ENCODE measurements at places on chromosomes 1 and 21.

DNA sequence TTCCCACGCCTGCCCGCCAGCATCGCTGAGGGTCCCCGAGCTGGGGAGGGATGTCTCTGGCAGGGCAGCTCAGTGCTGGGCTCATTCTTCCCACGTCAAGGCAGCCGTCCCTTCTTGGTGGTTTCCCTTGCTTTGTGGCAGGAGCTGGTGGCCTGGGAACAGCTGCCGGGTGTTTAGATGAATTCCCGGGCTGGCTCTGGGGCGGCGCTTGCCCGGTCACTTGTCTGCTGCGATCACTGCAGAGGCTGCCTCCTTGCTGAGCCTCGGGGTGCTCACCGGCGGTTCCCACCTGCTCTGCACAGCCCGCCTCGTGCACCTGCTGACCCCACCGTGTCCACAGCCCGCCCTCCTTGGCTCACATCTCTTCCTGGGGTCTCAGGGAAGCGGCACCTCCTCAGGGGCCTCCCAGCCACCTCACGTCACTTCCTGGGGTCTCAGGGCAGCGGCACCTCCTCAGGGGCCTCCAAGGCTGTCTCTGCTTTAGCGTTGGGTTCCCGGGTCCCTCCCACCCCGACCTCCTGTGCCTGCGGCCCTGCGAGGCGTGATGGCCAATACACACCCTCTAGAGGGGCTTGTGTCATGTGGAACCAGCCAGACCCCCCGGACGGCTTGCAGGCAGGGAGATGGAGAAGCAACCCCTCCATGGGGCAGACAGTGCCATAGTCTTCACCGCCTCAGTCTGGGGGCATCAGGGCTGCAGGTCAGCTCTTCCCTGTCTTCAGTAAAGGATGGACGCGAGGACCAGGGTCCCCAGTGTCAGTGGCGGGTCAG, 13.5 kb downstream of the COL18A1 start:
- DNase-seq: no peak

- DNase-seq: no peak
These were observed 36.1 kb downstream of the SLX9 start for GRCh38 chr21:44975720-44976555.

GRCh38 chr1:5986018-5986417, 6.2 kb downstream of the NPHP4 start:
- no peak for DNase-seq

DNA sequence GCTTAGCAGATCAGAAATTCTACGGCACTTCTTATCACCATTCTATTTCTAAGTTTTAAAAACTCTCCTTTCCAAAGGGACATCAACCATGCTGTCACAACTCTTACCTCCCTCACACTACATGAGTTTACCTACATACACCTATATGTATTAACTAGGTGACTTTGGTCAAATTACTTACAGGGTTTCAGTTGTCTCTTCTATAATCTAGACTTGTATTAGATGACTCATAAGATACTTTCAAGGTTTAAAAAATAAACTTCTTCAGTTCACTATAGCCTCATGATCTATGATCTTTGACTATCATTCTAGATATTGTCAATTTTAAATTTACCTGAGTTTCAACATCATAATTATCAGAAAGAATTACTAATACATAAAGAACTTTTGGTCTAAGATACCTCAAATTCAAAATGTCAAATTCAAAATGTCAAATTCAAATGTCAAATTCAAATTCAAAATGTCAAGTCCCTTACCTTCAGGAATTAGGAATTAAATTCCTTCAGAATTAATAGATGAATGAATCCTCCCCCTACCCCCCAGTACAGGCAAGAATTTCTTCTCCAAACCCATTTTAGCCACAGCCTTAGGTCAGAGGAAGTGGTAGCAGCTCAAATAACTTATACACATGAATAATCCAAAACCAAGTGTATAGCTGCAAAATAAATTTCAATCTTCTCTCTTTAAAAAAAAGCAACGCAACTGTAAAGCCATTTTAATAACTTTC, 31.1 kb downstream of the OTUD7B start:
- DNase-seq: no peak

DNA sequence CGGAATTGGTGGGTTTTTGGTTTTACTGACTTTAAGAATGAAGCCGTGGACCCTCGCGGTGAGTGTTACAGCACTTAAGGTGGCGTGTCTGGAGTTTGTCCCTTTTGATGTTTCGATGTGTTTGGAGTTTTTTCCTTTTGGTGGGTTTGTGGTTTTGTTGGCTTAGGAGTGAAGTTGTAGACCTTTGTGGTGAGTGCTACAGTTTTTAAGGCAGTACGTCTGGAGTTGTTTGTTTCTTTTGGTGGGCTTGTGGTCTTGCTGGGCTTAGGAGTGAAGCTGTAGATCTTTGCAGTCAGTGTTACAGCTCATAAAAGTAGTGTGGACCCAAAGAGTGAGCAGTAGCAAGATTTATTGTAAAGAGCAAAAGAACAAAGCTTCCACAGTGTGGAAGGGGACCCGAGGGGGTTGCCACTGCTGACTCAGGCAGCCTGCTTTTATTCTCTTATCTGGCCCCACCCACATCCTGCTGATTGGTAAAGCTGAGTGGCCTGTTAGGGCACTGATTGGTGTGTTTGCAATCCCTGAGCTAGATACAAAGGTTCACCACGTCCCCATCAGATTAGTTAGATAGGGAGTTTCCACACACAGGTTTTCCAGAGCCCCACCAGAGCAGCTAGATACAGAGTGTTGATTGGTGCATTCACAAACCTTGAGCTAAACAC, 20.9 kb downstream of the HENMT1 start:
- DNase-seq: no peak

- DNase-seq: no peak
These were observed 54.7 kb upstream of the GREM2 start for GRCh38 chr1:240666568-240667198.

DNA sequence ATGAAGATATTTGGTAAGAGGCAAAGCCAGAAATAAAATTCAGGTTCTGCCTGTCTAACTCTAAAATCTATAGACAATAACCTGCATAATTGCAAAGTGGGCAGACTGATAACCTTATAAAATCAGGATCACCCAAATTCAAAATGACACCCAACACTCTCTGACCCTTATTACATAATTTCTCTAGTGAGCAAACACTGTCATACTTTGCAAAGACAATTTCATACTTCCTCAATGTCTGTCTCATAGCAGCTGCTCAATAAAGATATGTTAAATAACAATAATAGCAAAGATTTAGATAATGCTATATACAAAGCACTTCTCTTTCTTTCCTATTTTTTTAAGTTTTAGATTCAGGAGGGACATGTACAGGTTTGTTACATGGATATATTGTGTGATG, 118.5 kb downstream of the UCHL5 start:
- no peak for DNase-seq

GRCh38 chr1:85570446-85571180, 9.9 kb upstream of the CCN1 start:
- DNase-seq: no peak

GRCh38 chr21:29650523-29651022, 289.2 kb downstream of the GRIK1 start:
- no peak for DNase-seq

DNA sequence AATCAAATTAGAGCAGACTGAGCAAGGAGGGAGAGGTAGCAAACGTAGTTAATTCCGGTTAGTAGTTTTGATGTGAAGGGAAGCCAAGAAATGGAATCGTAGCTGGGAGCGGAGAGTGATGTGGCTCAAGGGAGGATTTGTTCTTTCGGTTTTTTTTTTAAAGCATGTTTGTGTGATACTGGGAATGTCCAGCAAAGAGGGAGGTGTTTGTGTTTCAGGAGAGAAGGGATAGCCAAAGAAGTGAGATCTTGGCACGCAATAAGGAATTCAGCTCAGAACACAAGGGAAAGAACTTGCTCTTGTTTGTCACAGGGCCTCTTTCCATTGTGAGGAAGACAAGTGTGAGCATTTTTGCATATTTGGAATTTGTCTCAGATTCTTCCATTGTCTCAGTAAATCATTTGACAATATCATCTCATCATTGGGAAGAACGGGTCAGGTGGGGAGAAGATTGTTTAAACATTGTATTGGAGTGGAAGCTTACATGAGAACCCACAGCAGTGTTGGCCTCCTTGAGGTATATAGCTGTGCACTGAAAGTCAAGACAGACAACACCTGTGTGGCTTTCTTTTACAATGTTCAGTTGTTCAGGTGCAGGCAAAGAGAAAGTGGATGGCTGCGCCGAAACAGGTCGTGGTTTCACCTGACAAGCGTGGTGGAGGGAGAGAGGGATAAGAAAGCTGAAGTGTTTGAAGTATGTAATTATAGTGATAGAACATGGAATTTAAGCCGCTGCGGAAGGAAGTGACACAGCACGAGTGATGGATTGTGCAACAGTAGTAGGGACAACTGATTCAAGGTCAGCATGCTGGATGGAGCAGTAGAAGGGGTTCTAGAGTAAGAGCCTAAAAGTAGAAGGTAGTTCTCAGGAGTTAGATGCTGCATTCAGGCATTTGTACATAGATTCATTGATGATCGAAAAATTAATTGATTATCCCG, 25.4 kb downstream of the FMN2 start:
- DNase-seq: no peak

DNA sequence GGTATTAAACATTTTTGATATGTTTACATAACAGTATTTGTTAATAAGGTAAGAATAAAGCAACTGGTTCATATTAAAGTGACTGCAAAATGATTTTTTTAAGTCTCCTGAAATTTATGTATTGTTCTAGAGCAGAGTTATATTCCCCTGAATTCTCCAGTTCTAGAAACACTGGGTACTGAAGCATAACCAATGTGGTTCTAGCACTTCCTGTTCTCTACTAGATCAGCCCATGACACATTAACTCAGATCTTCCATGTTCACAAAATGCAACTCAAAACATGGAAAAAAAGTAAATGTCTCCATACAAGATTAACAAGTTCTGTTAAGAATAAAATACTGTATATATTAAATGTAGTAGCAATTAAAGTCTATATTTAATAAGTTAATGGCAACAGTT, 3.9 kb downstream of the NEGR1 start:
- no peak for DNase-seq

DNA sequence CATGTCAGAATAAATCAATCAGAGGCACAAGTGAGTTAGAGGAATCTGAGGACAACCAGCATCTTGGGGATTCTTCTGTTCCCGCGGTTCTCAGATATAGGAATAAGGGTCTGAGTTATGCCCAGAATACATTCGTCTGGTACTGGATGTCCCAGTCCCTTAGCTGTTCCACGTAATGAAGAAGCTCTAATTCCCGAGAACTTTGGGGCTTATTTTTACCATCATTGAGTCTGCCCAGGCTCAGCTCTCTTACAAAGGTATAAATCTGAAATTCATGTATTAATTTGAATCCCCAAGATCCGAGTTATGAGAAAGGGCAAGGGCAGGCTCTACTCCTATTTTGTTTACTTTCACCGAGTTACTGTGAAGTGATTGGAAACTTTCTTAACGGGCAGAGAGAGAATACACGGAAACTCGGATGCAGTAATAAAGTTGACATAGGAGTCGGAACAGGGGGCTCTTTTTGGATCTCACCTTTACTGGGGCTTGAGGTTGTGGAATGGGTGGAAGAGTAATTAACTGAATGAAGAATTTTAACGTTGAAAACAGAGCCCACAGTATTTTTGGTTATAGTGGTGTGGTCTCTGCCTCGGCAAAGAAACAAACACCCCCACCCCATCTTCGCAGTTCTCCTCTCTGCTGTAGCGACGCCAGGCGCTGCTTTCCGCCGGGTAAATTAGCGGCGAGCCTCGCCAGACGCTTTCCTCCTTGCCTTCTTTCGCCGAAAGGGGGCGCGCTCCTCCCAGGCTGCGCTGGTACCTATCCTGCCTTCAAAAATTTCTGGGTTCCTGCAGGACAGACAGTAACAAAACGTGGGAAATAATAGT, 7.1 kb downstream of the PRRX1 start:
- DNase-seq: peak; percentile 72

GRCh38 chr1:10980094-10980577, 32.3 kb upstream of the TARDBP start:
- peak; percentile 96 for DNase-seq

DNA sequence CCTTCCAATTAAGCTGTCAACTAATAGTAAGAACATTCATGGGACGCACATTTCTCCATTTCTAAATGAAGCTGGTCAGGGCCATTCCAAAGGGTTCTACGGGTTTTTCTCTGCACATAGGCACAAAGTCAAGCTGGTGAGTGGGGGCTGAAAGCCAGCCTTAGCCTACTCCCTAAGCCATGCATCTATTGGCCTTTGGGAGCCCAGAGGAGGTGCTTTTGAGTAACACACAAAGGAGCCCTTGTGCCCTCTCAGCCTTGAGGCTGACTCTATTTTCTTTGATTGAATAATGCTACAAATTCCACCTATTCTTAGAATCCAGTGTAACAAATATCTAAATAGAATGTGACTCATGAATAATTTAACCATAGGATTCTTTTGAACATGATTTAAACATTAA, 73.6 kb downstream of the RGS13 start:
- DNase-seq: peak; percentile 6

DNA sequence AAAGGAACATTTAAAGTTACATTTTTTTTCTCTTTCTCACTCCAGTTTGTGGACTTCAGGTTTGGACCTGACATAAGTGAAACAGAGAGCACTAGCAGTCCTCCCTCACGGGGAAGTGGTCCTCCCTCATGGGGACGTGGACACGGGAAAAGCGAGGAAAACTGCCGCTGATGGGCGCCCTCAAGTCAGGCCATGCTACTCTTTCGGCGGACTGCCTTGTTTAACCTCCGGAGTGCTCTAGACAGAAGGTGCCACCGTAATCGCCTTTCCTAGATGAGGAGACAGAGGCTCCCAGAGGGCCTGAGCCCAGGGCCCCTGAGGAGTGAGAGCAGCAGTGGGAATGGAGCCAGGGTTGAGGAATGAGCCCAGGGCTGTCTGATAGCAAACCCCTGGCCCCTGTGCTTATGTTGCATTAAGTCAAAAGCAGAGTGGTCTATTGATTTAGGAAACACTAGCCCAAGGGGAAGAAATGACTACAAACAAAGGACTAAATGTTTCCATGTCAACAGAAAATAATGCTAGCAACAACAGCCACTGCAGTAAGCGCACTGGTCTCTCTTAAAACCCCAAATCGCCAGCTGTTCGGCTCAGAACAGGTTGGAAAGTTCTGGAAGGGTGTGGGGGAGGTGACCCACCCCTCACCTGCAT, 84.1 kb downstream of the DMRTB1 start:
- no peak for DNase-seq

- no peak for DNase-seq
These were observed 33.8 kb upstream of the ATF3 start for GRCh38 chr1:212574732-212575131.

All from H7 (cell line).